Thoracic aorta endothelial cell (primary cell): ENCODE measurements at places on chromosomes 2 and 18. TPM values are rescaled to one million over a fixed set of nuclear protein-coding genes. Genes with fewer than 3 reads are reported as not detected.

The DAW1 gene
- 9.0 and 9.6 TPM in 2 replicates for total RNA-seq

The CYP27C1 gene
- total RNA-seq: not detected in 2 replicates

The RHOB gene
- 522 and 664 TPM in 2 replicates for total RNA-seq

The DSG4 gene
- not detected in 2 replicates for total RNA-seq

The LIPG gene
- total RNA-seq: 54.9 and 78.5 TPM in 2 replicates

The VWC2L gene
- not detected in 2 replicates for total RNA-seq
